ENCODE measurements at places on chromosomes 16 and 17.

DNA sequence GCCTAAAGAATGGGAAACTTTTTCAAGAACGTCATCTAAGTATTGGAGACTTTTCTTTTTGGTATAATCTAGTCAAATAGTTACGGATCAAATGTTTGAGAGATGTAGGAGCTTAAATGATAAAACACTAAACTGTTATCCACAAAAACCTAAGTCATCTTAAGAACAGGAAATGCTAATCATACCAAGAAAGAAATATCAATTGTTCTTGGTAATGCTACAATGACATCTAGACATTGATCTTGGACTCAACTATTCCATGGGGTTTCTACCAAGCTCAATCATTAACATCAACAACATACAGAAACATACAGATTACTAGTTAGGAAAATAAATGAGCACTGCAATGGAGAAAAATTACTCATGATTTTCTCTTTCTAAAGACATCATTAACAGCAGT lies 3.8 kb downstream of the NUDT21 start:
- DNase-seq, result no peak

GRCh38 chr16:1740781-1741490 lies 30.4 kb downstream of the NME3 start:
- DNase-seq, result no peak

DNA sequence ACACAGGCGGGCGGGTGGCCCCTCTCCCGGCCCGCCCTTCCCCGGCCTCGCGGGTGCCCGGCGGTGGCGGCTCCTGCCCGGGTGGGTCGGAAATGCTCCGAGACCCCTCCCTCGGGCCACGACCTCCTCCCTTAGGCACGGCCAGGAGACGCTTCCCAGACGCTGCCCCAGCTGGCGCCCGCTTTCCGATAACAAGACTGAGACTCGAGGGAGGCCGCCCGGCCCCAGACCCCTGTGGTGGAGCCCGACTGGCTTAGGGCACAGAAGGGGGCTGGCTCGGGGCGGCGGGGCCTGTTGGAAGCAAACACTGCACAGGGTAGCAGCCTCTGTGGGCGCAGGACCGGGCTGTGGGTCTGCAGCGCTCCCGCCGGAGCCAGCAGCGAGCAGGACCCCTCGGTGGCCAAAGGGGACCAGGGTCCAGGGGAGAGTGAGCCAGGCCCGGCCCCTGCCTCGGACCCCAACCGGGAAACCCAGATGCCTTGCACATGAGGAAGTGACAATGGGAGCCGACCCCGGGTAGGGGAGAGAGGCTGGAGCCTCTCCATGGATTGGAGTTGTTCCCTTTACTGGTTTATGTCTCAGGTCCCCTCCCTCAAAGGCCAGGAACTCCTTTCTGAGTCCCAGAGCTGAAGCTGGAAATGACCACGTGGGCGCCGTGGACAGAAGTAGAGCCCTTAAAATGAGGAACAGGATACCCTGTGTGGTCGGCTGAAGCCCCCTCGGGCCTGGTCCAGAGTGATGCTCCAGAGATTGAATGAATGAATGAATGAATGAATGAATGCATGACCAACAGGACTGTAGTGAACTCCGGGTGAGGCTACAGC lies 19.8 kb upstream of the ADCY7 start:
- DNase-seq, result no peak

GRCh38 chr16:59192551-59193199 lies 458.6 kb upstream of the GOT2 start:
- DNase-seq, result no peak

- DNase-seq, result no peak
These were observed 86.8 kb upstream of the HSBP1 start for GRCh38 chr16:83720981-83721380.

GRCh38 chr17:56602292-56603130 lies 9.0 kb downstream of the NOG start:
- no peak for DNase-seq

DNA sequence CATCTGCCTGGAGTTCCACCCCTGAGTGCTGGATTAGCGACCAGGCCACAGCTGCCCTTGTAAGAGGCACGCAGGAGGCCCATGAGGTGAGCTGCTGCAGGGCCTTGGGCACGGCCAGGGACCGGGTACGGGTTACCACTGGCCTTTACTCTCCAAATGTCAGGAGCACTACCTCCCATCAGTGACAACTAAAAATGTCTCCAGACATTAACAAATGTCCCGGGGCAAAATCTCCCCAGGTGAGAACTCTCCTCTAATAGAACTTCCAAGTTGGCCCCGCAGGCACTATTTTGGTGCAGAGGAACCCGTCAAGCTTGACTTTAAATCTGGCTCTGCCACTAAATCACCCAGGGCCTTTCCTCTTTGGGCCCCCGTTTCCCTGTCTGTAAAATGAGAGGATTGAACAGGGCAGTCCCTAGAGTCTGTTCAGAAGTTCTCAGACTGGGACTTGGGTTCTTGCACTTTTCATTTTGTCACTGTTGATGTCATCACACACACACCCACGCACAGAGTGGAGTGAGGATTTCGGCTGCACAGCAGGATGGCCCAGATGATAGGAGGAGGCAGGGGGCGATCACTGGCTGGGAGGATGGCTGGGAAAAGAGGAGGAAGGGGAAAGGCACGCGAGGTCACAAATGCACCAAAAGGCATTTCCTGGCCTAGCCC lies 24.5 kb upstream of the MAPT start:
- no peak for DNase-seq

- no peak for DNase-seq
These were observed 20.2 kb downstream of the SYCE1L start for GRCh38 chr16:77219437-77219836.

- no peak for DNase-seq
These were observed 14.3 kb downstream of the ARHGAP23 start for GRCh38 chr17:38442548-38442947.

- DNase-seq, result no peak
These were observed 82.5 kb downstream of the ZDHHC7 start for GRCh38 chr16:84928679-84929420.

GRCh38 chr17:57726213-57726790 lies 18.8 kb downstream of the CCDC182 start:
- no peak for DNase-seq

DNA sequence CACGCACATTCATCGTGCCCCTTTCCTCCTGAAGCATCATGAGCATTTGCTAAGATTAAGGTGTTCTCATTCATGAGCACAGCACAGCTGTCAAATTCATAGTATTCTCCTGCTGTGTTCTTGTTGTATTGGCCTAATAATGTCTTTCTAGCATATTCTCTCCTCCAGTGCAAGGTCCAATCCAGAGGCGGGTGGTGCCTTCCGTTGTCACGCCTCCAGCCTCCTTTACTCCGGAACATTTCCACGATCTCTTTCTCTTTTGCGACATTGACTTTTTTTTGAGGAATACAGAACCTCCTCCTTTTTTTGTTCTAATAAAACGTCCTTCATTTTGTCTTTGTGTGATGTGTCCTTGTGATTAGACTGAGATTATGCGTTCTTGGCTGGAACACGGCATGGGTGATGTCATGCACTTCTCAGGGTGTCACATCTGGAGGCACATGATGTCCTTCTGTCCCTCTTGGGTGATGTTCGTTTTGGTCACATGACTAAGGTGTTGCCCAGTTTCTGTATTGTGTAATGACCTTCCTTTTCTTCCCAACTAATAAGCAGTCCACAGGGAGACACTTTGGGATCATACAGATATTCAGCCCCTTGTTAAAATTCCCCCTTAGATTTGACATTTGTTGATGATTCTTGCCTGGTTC lies 66.3 kb downstream of the CLEC16A start:
- DNase-seq, result no peak

GRCh38 chr17:9959377-9959981 lies 54.4 kb upstream of the RCVRN start:
- DNase-seq, result no peak

DNA sequence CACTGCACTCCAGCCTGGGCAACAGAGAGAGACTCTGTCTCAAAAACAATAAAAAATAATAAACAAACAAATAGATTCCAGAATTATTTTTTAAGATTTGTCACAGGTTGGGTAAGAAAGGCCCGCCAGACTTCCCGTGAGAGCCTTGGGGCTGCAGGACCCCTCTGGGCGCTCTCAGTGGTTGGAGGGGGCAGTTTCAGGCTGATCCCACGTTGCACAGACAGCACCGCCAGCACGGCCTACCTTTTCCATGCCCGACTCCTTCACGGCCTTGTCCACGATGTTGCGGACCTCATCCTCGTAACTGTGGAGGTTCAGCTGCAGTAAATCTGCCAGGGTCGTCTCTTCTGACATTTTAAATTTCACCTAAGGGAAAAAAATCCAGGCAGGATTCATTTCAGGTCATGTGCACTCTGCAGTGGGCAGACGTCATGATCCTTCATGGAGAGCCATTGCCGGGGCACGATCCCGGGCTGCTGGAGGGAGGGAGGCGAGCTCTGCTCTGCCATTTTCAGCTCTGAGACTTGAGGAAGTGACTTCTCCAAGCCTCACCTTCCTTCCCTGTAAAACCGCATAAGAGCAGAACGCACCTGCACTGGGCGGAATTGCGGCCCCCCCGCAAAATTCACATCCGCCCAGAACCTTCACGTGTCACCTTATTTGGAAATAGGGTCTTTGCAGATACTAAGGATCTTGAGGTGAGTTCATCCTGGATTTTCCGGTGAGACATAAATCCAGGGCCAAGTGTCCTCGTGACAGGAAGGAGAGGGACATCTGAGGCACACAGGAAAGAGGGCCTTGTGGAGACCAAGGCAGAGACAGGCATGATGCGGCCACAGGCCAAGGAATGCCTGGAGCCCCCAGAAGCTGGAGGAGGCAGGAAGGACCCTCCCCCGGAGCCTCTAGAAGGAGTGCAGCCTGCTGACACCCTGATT lies 66.8 kb downstream of the DNAH17 start:
- no peak for DNase-seq

- DNase-seq, result no peak
These were observed 85.1 kb downstream of the RGS9 start for GRCh38 chr17:65222214-65222738.

DNA sequence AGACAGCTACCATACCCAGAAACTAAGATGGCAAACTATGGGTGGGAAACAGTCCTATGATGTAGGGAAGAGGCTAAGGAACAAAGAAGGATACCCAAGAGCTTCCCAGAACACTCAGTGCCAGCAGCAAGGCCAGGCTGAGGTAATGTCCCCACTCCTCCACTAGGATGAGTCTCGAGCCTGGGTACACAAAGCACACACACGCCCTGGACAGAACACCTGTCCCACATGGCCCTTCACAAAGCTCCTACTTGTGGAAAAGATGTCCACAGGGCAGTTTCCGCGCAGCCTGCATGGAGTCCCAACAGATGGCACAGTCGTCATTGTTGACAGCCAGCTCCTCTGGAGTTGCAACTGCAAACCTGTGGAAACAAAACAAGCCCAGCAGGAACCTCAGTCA lies 23.9 kb downstream of the AMFR start:
- no peak for DNase-seq

GRCh38 chr17:7714721-7715594 lies 2.6 kb upstream of the DNAH2 start:
- DNase-seq, result no peak

DNA sequence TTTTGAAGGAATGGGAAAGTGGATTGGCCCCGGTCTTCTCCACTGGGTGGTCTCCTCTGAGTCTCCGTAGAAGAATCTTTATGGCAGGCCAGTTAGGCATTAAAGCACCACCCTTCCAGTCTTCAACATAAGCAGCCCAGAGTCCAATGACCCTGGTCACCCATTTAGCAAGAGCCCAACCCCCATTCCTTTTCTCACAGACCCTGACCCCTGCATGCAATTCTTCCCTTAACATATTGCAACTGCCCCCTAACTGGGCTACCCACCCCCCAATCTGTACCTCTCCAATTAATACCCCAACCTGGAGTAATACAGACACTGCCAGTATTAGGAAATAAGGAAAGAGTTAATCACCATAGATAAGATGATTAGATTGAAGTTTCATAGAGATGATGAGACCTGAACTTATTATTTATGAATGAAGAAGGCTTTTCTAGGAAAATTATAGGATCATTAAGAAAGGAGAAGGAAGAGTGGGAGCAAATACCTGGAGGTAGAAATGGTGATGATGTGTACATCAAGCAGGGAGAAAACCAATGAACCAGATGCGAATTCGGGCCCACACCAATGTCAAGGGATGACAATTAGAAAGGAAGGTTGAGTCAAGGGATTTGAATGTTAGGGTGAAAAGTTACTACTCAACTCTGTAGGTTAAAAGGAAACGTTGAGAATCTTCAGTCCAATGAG lies 2.4 kb downstream of the CCL2 start:
- no peak for DNase-seq

DNA sequence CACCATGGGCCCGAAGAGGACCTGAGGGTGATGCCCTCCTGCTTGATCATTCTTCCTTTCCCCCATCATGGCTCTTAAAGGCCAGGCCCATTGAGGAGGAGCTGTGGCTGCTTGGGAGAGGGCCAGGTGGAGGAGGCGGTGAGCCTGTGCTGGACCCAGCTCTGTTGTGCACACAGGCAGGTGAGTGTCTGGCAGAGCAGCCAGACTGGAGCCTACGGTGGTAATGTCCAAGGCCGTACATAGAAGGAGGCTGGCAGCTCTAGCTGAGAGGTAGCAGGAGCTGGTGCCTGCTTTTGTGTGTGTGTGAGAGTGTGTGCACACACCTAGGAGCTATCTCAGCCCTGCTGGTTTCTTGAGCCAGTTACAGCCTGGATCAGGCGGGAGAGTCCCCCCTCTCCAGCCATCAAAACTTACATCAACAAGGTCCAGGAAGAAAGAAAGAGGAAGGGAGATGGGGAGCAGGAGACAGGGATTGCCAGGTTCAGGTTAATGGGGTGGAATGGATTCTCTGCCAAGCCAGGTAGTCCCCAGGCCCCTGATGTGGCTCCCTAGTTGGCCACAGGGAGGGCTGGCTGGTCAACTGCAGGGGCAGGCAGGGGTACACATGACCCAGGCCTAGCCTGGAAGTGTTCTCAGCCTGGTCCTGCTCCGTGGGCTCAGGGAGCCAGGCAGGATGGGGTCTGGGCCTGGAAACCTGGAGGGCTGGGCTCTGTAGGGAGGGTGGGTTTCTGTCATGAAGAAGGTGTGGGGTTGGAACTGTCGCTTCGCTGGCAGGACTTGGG lies 107.1 kb downstream of the RAP1GAP2 start:
- no peak for DNase-seq

DNA sequence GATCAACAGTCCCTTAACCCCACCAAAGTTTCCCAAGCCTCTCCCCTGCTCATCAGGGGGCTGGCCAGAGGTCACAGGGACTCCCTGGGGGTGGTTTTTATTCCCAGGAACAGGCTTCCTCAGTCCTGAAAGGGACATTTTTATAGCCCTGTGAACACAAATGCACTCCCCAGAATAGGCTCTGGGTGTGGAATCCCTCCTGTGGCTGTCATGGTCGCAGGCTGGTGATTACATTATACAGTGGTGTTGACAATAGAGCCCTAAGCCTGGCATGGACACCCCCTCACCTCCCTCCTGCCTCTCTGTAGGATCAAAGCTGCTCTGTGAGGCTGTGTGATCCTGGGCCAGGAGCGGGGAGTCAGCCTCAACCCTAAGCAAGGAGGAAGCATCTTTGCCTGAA lies 1.4 kb upstream of the CA4 start:
- DNase-seq, result no peak

DNA sequence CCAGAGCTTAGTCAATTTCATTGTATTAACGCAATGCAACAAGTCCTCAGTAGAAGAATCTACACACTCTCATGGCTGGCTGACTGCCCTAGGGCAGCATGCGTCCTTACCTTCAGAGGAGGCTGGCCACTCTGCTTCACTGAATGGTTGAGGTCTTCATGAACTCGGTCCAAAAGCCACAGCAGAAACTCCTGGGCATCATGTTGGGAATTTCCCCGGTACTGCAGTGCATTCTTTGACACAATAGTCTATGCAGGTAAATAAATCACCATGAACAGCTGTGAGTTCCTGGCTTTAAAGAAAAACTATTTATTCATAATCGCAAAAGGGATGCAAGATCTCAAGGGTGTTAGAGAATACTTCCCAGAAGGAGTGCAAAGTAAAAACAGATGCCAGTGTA lies 41.3 kb downstream of the USP31 start:
- no peak for DNase-seq

- no peak for DNase-seq
These were observed 144.6 kb downstream of the FOXL1 start for GRCh38 chr16:86722970-86723369.
